ENCODE measurements at places on chromosomes 2 and 18.
A peak's percentile ranks its signal among the peaks of the same experiment; 100 is the strongest.

DNA sequence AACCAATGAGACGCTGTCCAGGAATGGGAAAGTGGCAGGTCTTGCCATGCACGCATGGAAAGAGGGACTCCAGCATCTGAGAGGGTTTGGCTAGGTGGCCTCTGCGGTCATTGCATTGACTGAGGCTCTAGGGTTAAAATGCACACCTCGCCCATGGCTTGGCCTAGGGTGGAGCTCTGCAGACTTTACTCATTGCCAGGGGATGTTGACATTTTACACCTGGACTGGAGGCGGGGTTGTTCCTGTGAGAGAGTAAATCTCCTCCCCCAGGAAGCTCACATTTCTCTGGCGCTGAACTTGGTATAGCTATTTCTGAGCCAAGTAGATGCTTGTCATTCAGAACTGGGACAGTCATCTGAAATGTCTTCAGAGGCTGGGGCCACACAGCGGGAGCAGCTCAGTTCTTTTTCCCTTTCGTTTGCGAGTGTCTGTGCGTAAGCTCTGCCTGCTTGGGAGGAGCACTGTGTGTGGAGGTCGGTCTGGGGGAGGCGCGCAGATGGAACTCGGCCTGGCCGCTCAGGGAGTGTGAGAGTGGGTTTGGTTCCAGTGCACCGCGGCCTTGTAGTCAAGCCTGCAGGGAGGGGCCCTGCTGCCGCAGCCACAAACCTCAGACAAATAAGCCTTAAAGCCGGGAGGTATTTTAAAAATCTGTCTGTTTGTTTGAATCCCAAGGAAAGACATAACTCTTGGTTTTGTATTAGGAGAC lies 76.5 kb downstream of the LPIN1 start:
- no peak for DNase-seq

GRCh38 chr2:200635251-200635650 lies 49.4 kb downstream of the AOX1 start:
- no peak for DNase-seq

DNA sequence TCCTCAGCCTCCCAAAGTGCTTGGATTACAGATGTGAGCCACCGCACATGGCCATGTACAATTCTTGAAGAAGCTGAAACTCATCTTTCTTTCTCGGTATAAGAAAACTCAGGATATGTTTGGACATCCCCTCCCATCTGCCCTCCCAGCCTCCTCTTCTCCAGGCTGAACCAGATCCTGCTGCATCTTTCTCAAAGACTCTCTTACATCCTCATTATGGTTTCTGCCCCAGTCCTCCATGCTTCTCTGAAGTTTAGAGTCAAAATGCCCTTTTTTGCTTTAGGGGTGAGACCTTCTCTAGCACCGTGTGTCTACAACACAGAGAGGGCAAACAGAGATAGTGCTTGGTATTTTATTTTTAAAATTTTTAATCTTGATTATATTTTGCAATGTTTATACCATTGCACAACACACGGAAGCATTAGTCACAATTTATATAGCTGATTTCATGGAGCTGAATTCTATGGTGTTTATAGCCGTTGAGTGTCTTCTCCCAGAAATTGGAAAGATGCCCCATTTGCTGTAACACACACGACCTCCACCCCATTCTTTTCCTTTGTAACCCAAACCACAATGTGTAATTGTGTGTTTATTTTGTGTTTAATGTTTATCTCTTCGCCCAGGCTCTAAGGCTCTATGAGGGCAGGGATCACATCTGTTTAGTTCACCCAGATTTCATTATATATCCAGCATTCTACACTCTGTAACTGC lies 206.0 kb upstream of the TNP1 start:
- no peak for DNase-seq

GRCh38 chr2:101310834-101311695 lies 2.6 kb upstream of the RNF149 start:
- no peak for DNase-seq

GRCh38 chr2:25596516-25597244 lies 76.7 kb downstream of the DTNB start:
- DNase-seq = no peak

- DNase-seq = no peak
Observed at GRCh38 chr18:48583573-48583972, 44.7 kb downstream of the CTIF start.

DNA sequence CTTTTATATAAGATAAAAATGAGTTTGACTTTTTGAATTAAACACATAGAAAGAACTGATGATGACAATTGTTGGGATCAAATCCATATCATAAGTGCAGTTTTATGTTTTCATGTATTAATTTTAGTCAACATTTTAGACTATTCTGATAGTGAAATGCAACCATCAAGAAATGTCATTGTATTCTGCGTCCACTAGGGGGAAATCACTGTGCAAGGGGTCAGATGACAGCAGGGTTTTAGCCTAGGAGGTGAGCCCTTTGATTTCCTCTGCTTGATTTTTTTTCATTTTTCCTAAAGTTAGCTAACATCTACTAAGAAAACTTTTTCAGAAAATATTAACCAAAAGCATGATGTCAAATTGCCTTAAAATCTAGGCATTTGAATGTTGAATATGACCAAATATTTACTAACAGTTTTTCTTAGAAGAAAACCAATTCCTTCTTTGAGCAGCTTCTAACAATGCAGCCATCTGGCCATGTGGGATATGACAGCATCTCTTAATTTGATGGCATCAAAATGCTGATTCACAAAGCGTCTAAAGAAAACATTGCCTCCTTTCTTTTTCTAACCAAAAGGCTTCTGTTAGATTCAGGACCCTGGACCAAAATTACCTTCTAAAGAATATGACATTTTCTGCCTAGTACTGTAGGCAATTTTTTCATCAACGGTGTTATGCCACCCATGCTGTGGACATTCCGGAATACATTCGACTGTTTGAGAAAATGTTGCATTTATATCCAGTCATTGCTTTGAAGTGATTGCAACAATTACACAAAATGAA lies 141.5 kb downstream of the SPHKAP start:
- DNase-seq = no peak

DNA sequence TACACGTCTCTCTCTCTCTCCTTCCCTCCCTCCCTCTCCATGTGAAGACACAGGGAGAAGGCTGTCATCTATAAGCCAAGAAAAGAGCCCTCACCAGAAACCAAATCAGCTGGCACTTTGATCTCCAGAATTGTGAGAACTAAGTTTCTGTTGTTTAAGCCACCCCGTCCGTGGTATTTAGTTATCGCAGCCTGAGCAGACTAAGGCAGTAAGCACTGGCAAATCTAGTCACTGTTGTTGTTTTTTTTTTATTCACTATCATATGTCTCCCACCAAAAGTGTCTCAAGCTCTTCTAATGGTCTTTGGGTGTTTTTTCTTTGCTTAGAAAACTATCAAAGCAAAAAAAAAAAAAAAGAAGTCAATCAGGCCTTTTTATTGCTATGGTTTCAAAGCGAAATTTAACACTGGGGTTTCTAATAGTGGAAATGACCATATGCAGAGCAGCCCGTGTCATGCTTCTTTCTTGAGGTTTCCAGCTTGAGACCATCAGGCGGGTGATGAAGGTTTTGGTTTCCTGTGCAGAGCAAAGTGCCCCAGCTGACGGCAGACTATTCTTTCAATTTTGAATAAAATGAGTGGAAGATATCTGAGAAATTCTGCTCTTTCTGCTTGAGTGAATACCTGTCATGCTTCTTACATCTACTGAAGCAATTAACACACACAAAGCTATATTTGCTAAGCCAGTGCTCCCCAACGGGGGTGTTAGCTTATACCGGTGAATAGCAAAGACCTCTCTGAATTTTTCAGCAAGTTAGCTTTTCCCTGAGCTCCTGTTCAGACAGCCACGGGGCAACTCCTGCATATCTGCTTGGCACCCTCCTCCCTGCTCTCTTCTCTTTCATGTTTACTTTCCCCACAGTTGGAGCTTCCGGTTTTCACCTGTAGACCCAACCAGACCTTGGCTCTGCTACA lies 394.1 kb upstream of the ATP5MC3 start:
- DNase-seq = no peak

DNA sequence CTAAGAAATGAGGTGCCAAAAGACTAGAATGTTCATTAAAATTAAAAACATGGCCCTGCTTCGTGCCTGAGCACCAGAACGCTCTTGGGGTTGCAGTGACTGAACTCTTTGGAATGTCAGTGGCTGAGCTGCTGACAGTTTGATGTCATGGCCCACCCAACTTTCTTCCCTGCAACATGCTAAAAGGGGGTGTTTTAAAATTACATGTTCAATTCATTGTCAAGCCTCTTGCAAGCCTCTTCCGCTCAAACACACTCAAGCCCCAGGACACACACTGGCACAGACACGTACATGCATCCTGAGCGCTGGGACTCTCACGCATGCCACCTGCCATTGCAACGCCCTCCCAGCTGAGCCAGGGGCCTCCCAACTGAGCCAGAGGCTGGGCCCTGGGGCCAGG lies 12.6 kb downstream of the RUFY4 start:
- no peak for DNase-seq

GRCh38 chr18:62189208-62189607 lies 2.2 kb downstream of the RELCH start:
- DNase-seq = no peak

DNA sequence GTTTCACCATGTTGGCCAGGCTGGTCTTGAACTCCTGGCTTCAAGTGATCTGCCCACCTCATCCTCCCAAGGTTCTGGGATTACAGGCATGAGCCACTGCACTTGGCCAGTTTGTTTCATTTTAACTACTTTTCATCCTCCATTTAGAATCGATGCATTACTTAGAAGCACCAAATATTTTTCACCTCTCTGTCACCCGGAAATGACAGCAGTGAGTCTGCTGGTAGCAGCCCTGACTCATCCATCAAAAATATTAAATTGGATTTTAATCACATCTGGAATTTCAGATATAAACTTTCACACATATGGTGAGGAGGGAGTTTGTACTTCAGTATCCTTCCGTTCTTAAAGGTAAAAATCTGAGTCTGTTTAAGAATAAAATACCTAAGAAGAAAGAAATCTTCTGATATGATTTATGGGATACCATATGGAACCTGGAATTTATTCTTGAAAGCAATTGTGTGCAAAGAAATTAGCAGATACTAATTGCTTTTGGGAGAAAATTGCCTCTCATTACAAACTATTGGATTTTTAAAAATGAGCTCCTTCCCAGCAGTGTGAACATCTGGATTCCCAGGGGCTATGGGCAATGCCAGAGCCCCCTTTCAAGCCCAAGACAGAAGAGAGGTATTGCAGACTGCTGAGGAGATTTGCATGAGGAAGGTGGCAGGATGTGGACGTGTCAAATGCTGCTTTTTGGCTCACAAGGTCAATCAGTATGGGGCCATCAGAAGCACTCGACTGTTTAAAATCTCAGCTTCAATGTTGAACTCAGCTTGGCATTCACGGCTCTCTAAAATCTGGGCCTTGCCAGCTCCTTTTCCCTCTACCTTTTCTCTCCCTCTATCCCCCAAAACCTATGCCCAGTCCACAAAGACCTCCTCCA lies 279.5 kb upstream of the SIX2 start:
- DNase-seq = no peak

DNA sequence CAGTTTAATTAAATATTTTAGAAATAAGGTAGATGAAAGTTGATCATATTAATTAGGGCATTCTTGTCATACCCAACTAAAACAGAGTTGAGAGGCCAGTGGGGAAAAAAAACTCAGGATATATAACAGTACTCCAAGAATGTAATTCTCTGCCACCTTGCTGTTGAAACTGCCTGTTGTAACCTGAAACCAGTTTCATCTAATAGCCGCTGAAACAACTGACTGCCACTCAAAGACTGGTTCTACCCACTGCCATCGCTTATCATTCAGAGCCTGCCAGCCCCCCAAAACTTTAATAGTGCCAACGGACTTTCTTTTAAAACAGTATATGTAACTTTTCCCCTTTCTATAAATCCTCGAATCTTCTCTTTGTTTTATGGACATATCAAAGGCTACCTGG lies 37.7 kb upstream of the FSIP2 start:
- no peak for DNase-seq

GRCh38 chr2:63837036-63837594 lies 4.6 kb upstream of the UGP2 start:
- DNase-seq = peak; percentile 4

DNA sequence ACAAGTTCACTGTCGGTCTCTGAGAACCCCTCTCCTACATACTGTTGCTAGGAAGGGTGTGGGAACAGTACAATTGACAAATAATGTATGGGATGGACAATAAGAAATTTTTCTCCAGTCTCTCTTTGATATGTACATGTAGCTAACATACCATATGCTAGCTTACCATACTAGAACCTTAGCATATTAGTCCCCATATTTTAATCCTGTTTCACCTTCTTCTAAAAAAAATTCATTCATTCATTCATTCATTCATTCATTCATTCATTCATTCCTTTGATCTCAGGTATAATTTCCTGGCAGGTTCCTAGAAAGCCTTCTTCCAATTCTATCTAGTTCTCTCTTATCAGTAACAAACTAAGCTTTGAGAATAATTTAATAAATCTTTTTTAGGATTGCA lies 62.2 kb downstream of the TTC21B start:
- no peak for DNase-seq

DNA sequence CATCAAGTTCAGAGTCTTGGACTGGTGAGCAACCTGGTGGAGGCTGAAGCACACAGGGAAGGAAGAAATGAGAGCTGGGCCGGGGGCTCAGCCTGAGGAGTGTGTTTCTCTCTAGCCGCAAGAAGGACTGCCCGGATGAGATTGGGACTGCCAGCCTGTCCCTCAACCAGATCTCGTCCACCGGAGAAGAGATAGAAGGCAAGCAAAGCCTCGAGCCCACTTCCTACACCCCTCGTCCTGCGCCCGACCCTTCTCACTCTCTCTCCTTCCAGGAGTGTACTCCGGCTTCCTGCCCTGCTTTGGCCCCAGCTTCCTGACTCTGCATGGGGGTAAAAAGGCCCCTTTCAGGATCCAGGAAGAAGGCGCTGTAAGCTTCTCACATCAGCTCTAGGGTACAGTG lies 26.2 kb downstream of the FER1L5 start:
- DNase-seq = no peak

GRCh38 chr2:72515696-72516095 lies 310.1 kb downstream of the EXOC6B start:
- DNase-seq = no peak

DNA sequence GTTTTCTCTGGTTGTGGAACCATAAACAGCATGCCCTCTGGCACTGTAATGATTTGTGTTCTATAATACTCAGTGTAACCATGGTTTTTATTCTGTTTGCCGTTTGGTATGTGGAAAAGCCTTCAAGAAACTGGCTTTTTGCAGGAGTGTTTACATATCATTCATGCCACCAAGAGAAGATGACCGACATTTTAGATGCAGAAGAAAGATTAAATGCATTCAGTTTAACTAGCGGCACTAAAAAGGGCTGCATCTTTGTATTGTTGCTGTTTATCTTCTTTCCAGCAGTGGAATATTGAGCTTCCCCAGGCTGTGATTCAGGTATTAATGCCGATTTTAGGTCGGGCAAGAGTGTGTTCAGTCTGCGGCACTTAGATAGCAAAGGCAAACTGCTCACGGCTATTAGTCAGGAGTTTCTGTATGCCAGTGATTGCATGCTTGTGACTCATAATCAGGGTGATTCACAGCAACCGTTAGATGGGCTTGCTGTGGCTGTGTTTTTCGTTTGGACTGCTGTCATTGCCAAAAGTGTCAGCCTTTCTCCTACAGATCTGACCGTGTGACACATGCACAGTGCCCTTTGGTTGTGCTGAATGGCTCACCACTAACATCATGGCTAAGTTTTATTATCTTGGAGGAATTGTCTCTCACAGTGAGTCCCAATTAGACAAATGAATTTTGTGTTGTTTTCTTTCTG lies 479.7 kb downstream of the PARD3B start:
- peak; percentile 62 for DNase-seq

Measured in NCI-H446 treated with DMSO at 0.1 percent for 48 hours (cell line).